ENCODE measurements at places on chromosomes 16 and 17. TPM values are rescaled to one million over a fixed set of nuclear protein-coding genes. Genes with fewer than 3 reads are reported as not detected.

ARL6IP1 gene
- total RNA-seq = 144 TPM

GALR2 gene
- total RNA-seq = 1.6 TPM

SLC38A8 gene
- not detected for total RNA-seq

TPSD1 gene
- not detected for total RNA-seq

FSCN2 gene
- not detected for total RNA-seq

PLCG2 gene
- 6.5 TPM for total RNA-seq

SPATA22 gene
- not detected for total RNA-seq

DHX58 gene
- total RNA-seq = 10.4 TPM

PIK3R6 gene
- 0.22 TPM for total RNA-seq

SECTM1 gene
- total RNA-seq = 4.3 TPM

USP6 gene
- total RNA-seq = not detected

NARF gene
- total RNA-seq = 42.7 TPM

PRKCA gene
- 4.5 TPM for total RNA-seq

TP53TG3 gene
- total RNA-seq = 0.91 TPM

WDR90 gene
- 7.2 TPM for total RNA-seq

CRLF3 gene
- total RNA-seq = 21.3 TPM

SP6 gene
- 1.1 TPM for total RNA-seq

FASN gene
- 194 TPM for total RNA-seq

SCARF1 gene
- 2.7 TPM for total RNA-seq

SEZ6 gene
- not detected for total RNA-seq

C16orf96 gene
- total RNA-seq = 0.06 TPM

AKAP10 gene
- total RNA-seq = 8.2 TPM
